H9 (cell line): ENCODE measurements at places on chromosomes 12 and 14. TPM values are rescaled to one million over a fixed set of nuclear protein-coding genes. Genes with fewer than 3 reads are reported as not detected.

Gene SFSWAP
- 44.2 and 48.1 TPM in 2 replicates for total RNA-seq

Gene TMEM117
- 1.3 and 1.7 TPM in 2 replicates for total RNA-seq

Gene KRT3
- not detected in 2 replicates for total RNA-seq

DNA sequence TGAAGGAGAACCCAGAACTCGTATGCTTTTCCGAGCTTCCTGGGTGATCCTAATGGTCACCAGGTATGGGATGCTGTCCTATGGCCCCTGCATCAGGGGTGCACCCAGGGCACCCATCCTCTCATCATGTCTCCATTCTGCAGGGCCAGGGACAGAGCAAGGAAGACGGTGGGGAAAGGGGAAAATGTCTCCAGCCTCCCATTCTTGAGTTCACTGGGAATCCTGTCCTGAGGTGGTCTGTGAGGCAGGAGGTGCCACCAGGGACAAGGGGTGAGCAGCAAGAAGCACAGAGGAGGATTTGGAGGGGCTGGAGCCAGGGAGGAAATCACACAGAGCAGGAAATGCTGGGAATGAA is 14.9 kb upstream of the SLC6A12 start:
- DNase-seq, result peak; percentile 22

DNA sequence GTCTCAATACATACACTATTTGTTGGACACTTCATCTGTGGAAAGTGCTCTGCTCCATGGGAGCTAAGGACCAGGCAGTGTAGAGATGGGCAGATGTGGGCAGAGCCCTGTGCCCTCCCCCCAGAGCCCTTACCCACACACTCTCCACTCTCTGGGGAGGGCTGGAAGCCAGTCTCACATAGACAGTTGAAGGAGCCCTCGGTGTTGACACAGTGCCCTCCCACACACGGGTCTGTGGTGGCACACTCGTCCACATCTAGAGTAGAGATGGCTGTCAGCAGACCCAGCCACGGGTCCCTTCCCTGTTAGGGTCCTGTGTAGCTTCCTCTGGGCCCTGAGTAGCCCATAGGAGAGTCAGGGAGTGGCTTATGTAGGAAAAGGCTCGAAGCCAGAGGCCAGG is 14.3 kb downstream of the ISCA2 start:
- DNase-seq, result no peak

DNA sequence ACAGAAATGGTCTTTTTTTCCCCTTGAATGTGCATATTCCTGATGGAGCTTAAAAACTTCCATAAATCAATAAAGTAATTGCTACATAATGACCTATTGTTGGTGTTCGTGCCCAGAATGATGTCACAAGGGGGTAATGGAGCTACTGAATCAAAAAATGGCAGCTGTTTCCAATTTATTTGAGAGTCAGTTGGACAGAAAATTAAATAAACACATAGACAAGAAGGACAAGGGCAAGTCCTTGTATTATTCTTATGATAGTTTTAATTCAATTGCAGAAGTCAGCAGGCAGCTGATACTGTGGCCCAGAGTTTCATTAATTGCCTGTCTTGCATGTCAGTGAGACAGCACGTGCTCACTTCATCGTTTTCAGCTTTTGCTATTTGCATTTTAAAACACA is 473.5 kb downstream of the ETNK1 start:
- DNase-seq, result no peak

Gene CD4
- 0.88 and 1.1 TPM in 2 replicates for total RNA-seq

Gene IL23A
- 1.5 and 2.0 TPM in 2 replicates for total RNA-seq

DNA sequence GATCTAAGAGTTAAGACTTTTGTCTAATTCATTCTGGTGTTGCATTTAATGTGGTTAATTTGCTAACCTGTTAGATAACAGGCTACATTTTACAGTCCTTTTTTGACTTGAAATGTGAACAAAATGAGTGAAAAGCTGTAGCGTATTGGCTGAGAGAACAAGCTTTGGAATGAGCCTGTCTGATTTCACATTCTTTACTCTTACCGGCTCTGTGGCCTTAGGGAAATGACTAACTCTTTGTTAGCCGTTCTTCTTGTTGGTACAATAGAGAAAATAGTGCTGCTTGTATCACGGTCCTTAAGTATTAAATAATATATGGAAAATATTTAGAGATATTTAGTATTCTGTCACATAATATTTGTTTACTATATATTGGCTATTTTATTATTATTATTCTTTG is 1.9 kb downstream of the MNAT1 start:
- no peak for DNase-seq

GRCh38 chr12:53596920-53597363 is 29.2 kb downstream of the ATF7 start:
- DNase-seq, result no peak

- DNase-seq, result no peak
Observed at GRCh38 chr14:90836692-90837063, 20.4 kb upstream of the TTC7B start.

DNA sequence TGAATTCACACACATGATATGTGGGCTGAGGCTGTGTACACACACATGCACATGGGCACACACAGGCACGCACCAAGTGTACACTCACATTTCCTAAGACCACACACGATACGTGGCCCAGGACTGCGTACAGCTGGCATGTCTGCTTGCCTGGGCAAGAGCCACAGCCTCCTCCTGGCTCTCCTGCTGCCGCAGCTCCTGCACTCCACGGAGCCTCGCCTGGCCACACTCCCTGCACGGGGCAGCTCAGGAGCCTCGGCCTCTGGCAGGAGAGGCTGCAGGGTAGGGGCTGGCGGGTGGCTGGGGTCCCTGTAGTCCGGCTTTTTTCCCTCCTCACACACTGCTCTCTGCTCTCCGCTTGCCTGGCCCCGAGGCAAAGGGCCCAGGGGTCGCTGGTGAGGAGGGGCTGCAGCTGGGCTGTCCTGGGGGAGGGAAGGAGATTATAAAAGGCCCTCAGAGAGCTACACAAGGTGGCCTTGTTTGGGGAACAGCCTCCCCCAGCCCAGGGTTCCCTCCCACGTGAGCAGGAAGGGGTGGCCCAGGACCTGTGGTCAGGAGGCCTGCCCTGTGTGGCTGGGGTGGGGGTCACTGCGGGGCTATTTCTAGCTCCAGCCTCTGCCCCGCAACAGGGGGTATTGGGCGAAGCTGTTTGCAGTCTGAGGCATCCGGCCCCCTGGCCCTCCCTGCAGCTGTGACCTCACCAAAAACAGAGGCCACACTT is 89.0 kb upstream of the SFSWAP start:
- DNase-seq, result peak; percentile 63

- no peak for DNase-seq
Observed at GRCh38 chr12:19978193-19978592, 390.1 kb upstream of the PDE3A start.

GRCh38 chr14:68264260-68264569 is 444.6 kb downstream of the RAD51B start:
- DNase-seq, result no peak

- DNase-seq, result peak; percentile 87
Observed at GRCh38 chr12:21169878-21170472, 39.0 kb downstream of the SLCO1B1 start.
